Upper lobe of left lung (tissue), 6 donors: ENCODE measurements at places on chromosomes 11 and 22. TPM values are rescaled to one million over a fixed set of nuclear protein-coding genes. Genes with fewer than 3 reads are reported as not detected.

- no peak for DNase-seq
- no peak overlapping the region for H3K4me3 ChIP-seq
- peaks cover 5% of the 10 kb centered on the region for H3K4me1 ChIP-seq
- H3K27ac ChIP-seq = no peak overlapping the region
These were observed 40.5 kb downstream of the TPCN2 start for GRCh38 chr11:69089258-69089657.

- H3K4me3 ChIP-seq = peak overlapping the region; percentile 58
- no peaks in the 10 kb centered on the region for H3K27me3 ChIP-seq
- no peaks in the 10 kb centered on the region for H3K36me3 ChIP-seq
- H3K4me1 ChIP-seq = peaks cover 15% of the 10 kb centered on the region
These were observed 1.7 kb downstream of the YAP1 start for GRCh38 chr11:102111787-102112508.

The OR52I1 gene
- not detected for total RNA-seq

The ENTHD1 gene
- not detected for total RNA-seq
